ENCODE measurements at places on chromosomes 2 and 18.

GRCh38 chr2:72139471-72139873 is 8.2 kb downstream of the CYP26B1 start:
- no peak for DNase-seq

GRCh38 chr2:238055841-238056240 is 5.0 kb upstream of the SCLY start:
- no peak for DNase-seq

GRCh38 chr2:236972491-236973342 is 113.0 kb upstream of the COPS8 start:
- peak; percentile 72 for DNase-seq

DNA sequence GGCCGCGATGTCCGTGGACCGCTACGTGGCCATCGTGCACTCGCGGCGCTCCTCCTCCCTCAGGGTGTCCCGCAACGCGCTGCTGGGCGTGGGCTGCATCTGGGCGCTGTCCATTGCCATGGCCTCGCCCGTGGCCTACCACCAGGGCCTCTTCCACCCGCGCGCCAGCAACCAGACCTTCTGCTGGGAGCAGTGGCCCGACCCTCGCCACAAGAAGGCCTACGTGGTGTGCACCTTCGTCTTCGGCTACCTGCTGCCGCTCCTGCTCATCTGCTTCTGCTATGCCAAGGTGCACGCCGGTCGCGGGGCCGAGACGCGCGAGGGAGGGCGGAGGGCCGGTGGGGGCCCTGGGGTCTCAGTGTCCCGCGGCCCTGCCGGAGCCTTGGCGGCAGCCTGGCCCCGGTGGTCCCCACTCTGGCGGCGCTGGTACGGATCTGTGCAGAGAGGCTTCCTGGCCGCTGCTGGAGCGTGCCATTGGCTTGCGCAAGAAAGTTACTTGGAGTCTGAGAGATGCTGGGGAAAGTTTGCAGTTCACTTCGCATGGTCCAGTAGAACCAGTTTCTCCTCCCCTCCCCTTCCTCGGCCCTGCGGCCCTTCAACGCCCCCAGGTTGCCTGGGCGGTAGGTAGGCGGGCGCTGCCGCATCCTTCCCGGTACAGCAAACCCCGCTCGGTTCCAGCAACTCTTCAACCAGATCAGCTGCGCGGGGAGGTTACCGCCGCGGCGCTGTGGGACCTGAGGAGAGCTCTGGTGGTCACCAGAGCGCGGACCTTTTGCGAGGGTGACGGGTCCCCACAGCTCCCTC is 1.5 kb downstream of the GALR1 start:
- no peak for DNase-seq

DNA sequence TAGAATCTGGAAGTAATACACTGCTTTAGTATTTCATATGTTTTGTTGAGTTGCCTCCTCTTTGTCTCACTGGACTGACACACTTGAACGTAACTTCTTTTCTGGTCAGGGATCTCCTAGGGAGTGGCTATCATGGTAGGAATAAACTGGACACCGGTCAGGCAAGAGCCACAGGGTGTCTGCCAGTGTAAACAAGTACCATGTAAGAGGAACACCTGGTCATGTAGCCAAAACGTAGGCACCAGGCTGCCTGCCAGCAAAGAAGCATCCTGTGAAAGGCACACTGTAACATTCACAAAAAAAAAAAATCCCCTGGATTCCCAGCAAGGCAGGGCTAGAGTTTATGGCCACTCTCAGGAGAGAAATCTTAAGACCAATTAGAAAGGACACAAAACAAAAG is 372.8 kb upstream of the RND3 start:
- DNase-seq: peak; percentile 38

DNA sequence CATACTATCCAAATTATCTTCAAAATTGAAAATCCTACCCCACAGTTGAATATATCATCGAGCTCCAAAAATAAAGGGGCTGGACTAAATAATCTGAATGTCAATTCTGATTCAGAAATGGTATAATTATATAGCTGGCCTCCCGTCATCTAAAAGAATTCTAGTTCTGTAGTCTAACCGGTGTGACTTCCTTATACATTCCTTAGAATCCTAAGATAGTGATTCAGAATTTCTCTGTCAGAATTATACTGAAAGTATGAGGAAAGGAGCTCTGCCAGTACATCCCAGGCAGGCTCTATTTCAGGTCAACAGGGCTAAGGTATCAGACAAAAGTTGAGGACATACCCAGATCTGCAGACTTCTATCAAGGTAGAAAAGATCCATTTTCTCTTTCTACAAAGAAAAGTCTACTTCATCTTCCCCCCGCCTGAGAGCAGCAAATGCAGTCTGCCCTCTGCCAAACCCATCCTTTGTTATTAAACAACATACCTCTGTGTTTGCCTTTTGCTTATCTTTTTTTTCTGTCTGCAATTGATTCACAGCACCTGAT is 128.5 kb downstream of the METTL4 start:
- no peak for DNase-seq

GRCh38 chr2:240473211-240473610 is 37.7 kb downstream of the GPC1 start:
- DNase-seq: no peak

- no peak for DNase-seq
Measured at GRCh38 chr2:85143463-85144082, 10.4 kb downstream of the TCF7L1 start.

DNA sequence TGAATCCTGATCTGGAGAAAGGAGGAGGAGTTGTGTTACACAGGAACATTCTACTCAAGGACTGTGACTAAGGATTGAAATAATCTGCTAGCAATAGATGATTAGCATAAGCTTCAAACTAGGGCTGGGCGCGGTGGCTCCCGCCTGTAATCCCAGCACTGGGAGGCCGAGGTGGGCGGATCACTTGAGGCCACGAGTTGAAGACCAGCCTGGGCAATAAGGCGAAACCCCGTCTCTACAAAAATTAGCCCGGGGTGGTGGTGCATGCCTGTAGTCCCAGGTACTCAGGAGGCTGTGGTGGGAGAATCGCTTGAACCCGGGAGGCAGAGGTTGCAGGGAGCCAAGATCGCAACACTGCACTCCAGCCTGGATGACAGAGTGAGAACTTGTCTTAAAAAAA is 1.5 kb downstream of the TRMT61B start:
- DNase-seq: no peak

DNA sequence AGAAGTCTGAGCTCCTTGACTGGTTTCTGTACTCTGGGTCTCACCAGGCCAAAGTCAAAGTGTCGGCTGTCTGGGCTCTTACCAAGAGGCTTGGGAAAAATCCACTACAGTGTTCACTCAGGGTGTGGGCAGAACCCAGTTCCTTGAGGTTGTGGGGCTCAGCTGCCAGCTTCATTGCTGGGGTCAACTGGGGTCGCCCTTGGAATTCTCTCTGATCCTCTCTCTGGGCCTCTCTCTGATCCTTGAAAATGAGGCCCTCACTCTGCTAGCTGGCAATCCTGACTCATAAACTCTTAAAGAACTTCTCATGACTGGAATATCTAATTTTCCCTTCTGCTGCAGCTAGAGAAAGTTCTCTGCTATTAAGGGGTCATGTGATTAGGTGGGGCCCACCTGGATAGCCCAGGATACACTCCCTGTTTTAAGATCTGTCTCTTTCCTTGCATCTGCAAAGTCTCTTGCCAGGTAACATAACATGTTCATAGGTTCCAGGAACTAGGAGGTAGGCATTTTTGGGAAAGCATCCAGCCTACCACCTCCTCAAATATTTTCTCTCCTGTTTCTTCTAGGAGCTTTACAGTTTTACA is 66.3 kb downstream of the SP110 start:
- no peak for DNase-seq

DNA sequence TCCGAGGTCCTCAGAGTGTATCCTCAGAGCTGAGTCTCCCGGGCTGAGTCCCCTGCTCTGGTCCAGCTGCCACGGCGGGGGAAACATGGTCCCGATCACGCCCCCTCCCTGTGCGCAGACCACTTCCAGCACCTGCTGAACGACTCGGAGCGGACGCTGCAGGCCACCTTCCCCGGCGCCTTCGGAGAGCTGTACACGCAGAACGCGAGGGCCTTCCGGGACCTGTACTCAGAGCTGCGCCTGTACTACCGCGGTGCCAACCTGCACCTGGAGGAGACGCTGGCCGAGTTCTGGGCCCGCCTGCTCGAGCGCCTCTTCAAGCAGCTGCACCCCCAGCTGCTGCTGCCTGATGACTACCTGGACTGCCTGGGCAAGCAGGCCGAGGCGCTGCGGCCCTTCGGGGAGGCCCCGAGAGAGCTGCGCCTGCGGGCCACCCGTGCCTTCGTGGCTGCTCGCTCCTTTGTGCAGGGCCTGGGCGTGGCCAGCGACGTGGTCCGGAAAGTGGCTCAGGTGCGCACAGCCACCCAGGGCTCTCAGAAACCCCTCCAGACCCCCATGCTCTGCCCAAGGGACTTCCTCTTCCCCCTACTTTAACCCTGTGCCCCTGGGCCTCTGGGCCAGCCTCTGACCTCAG is 26.7 kb downstream of the GPC1 start:
- no peak for DNase-seq

DNA sequence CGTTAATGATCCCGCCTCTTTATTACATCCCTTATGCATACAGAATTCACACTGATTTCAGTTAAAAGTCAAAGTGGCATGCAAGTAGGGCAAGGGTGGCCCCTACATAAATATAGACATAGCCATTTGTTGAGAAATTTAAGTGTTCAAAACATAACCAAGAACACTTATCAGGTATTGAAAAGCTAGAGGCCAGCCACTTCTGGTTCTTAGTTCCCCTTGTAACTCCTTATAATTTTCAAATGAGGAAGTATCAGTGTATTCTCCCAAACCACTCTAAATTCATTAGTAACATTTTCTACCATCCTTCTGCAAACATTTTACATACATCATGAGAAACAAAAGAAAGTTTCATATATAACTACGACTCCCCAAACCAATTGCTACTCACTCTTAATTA is 5.8 kb upstream of the ARL5A start:
- DNase-seq: no peak

DNA sequence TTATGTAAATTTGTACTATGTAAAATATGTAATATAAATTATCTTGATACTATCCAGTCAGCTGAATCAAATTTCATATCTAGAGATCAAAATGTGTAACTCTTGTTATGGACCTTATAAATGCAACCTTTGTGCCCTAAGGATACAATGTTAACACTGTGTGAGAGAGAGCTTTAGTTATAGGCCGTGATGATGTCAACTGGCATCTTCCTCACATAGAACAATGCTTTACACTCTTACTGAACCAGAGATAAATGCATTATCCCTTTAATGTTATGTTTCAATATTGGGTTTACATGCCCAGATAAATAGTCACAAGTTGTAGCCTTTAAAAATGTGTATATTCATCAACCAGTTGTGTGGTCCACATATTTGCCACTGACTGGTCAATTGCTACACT is 115.1 kb downstream of the KCNJ3 start:
- no peak for DNase-seq

GRCh38 chr2:100596465-100596864 is 33.7 kb downstream of the PDCL3 start:
- no peak for DNase-seq

DNA sequence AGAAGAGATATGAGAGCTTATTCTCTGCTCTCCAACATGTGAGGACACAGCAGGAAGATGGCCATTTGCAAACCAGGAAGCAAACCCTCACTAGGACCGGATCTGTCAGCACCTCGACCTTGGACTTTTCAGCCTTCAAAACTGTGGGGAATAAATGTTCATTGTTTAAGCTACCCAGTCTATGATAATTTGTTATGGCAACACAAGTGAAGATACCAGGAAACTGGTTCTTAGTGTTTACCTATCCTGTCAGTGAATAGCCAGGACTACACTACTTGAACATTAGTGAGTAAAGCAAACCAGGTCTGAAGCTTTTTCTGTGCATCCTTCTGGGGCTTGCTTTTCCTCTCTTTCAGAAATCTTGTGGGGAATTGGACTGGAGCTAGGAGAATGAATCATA is 44.4 kb upstream of the BARD1 start:
- DNase-seq: no peak

DNA sequence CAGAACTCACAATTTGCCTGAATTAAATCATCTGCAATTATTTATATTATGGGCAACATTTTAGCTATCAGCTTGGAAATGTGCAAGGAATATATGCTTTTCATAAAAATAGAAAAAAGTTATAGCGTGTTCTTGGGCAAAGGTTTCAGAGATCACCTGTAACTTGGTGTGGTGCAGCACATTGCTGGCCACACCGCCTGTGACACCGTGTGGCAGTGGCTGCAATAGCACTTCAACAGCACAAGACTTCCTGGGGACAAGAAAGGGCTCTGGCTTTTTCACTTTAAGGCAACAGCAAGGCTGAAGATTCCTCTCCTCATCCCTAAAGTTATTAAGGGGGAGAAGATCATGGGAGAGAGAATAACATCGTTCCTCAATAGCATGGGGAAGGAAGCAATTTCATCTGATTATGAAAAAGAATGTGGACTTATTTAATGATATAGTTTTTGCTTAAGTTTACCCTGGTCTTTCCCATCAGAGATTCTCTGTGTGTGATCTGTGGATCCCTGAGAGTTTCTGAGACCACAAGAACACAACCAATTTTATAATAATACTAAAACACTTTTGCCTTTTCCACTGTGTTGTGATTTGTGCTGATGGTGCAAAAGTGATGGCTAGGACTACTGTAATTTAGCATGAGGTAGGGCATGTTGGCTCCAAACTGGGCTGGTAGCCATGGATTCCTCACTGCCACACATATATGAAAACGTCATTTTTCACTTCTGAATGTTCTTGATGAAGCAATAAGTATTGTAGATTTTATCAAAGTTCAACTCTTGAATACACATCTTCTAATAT is 15.0 kb upstream of the SERPINB3 start:
- peak; percentile 50 for DNase-seq

GRCh38 chr2:9629222-9630116 is 1.3 kb downstream of the YWHAQ start:
- peak; percentile 55 for DNase-seq

DNA sequence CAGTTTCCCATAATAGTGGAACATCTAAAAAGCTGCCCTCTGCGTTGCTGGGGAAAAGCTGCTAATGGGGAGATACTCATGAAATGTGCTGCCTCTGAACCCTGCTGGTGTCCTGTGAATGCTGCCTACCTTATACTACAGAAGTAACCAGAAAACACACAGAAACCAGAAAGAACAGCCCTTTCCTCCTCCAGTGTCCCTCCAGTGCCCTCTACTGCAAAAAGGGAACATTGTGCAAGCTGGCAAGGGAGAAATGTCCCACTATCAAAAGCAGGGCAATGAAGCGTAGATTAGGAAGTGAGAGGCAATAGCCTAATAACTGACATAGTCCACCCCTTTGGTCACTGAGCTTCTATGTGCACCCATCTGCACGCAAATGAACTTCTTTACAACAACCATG is 162.7 kb upstream of the ETAA1 start:
- DNase-seq: peak; percentile 16

GRCh38 chr2:158828378-158829164 is 33.5 kb downstream of the DAPL1 start:
- no peak for DNase-seq

- no peak for DNase-seq
Measured at GRCh38 chr2:8424997-8425900, 256.6 kb upstream of the ID2 start.

DNA sequence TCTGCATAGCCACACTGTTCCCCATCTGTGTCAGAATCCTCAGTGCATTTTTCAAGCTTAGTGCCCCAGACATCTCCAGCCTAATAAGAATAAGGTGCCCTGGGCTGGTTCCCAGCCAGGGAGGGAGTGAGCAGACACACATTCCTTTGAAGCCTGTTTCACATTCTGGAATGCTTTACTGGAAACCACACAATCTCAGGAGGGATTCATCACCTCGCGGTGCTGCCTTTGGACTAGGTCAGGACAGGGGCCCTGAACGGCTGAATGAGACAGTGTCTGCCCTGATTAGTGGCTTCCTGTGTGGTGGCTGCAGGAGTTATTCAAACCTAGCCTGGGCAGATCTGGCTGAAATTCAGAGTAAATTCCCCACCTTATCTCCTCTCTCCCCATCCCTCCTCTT is 108.0 kb upstream of the LDAH start:
- peak; percentile 24 for DNase-seq

All from MCF 10A (cell line).